Subcutaneous adipose tissue (tissue), 4 donors: ENCODE measurements at places on chromosomes 16 and 17. TPM values are rescaled to one million over a fixed set of nuclear protein-coding genes. Genes with fewer than 3 reads are reported as not detected.

The KCNH4 gene
- total RNA-seq: 0.19 TPM

The PDILT gene
- not detected for total RNA-seq

The FAM20A gene
- 7.7 TPM for total RNA-seq

The TSPAN10 gene
- total RNA-seq: not detected

The BICDL2 gene
- total RNA-seq: not detected

The SDR42E1 gene
- total RNA-seq: 0.22 TPM

The CDH16 gene
- not detected for total RNA-seq

The UTS2R gene
- not detected for total RNA-seq

The TERB1 gene
- total RNA-seq: not detected

The GINS2 gene
- total RNA-seq: 0.22 TPM

The TAF15 gene
- 84.9 TPM for total RNA-seq

The CNTNAP4 gene
- total RNA-seq: 0.51 TPM

The TCAP gene
- not detected for total RNA-seq

The SLC46A1 gene
- total RNA-seq: 16.3 TPM

The ZBTB4 gene
- total RNA-seq: 58.0 TPM

The KRT27 gene
- not detected for total RNA-seq

The LGALS9B gene
- not detected for total RNA-seq

The PRR35 gene
- total RNA-seq: not detected

The LDHD gene
- 6.0 TPM for total RNA-seq

The TLCD3A gene
- total RNA-seq: 2.2 TPM

The CD300E gene
- 1.1 TPM for total RNA-seq

The TMEM100 gene
- total RNA-seq: 40.5 TPM
